ENCODE measurements at places on chromosomes 12 and 14. TPM values are rescaled to one million over a fixed set of nuclear protein-coding genes. Genes with fewer than 3 reads are reported as not detected.

Gene ANO4
- polyA plus RNA-seq, result not detected

GRCh38 chr12:108789546-108789945, 58.2 kb upstream of the CORO1C start:
- DNase-seq, result no peak

GRCh38 chr14:73709904-73710469, 4.2 kb downstream of the PNMA1 start:
- no peak for DNase-seq

- DNase-seq, result no peak
Observed at GRCh38 chr12:96879301-96879700, 27.8 kb upstream of the NEDD1 start.

DNA sequence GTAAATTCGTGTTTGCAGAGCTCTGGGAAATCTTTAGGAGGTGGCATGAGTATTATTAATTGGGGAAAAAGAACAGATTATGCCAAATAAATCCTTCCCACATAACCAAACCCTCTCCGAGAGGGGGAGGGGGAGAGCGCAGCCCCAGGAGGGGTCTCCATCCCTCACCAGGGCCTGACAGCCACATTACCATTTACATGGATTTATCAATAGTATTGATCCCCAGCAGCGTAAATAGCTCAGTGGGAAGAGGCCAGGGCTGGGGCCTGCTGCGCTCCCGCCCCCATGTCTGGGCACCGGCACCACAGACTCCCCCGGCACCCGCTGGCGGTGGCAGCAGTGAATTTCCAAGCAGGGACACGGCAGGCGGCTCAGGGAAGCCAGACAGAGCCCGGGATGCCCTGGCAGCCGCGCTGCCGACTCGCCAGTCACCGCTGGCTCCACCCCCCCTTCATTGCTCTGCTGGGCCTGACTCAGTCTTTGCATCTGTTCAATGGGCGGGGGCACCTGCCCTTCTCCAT, 2.4 kb downstream of the NCOR2 start:
- no peak for DNase-seq
